ENCODE measurements at places on chromosomes 3 and 15. TPM values are rescaled to one million over a fixed set of nuclear protein-coding genes. Genes with fewer than 3 reads are reported as not detected.

The RASGRF1 gene
- 39.9 TPM for polyA plus RNA-seq

The CLSTN2 gene
- polyA plus RNA-seq, result 0.39 TPM

GRCh38 chr3:4078903-4079302, 224.3 kb upstream of the SETMAR start:
- DNase-seq, result no peak

- DNase-seq, result no peak
These were observed 133.0 kb upstream of the PRR20G start for GRCh38 chr3:127420829-127421228.

- DNase-seq, result no peak
These were observed 30.3 kb upstream of the SKOR1 start for GRCh38 chr15:67794832-67795574.

GRCh38 chr15:56820333-56820732, 87.0 kb upstream of the ZNF280D start:
- DNase-seq, result no peak

Measured in right lung (tissue), 10 donors.